CD4-positive, alpha-beta T cell (primary cell): ENCODE measurements at places on chromosomes 6 and 20. TPM values are rescaled to one million over a fixed set of nuclear protein-coding genes. Genes with fewer than 3 reads are reported as not detected.

- DNase-seq = no peak
These were observed 268.8 kb upstream of the PLCB4 start for GRCh38 chr20:8800089-8800488.

DNA sequence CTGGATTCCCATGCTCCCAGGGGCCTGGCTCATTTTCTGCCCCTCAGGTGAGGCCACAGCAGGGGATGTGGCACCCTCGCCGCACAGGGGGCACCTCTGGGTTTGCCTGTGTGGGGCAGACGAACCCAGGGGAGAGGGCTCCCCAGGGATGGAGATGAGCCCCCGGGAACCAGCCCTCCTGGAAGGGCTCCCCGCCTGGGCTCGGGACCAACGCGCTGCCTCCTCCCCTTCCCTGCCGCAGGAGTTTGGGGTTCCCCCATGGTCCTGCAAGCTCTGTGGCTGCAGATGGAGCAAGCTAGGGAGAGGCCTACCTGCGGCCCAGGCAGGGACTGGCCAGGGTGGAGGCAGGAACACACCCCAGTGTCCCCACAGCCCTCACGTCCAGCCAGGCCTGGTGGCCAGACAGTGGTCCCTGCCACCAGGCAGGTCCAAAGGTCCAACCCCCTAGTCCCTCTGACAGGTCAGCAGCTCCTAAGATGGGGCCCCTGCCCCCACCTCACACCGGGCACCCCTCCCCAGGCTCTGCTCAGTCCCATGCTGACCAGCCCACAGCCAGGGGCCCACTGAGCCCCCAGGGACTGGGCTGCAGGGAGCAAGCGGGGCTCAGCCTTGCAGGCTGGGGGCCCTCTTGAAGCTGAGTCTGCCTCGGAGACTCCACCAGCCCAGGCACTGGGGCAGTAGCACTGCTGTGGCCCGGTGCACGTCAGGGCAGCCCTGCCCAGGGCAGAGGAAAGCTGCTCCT lies 13.7 kb downstream of the LAMA5 start:
- DNase-seq = no peak

DNA sequence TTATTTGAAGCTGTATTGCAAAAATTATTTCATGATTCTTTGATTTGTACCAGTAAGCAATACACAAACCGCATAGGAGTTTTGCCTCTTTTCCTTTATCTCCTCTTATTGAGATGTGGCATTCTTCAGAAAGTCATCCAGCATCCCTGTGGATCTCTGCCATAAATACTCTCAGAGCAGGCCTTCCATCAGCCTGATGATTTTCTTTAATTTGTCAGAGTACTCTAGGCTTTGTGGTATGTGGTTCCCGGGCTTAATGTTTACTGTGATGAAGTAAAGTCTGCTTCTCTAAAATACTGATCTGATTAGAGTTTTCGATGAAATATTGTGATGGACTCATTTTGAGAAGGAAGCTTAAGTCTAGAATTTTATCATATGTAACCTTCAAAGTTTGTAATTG lies 31.1 kb upstream of the SLC35D3 start:
- no peak for DNase-seq

GRCh38 chr6:28707387-28708282 lies 182.0 kb downstream of the GPX5 start:
- DNase-seq = no peak

DNA sequence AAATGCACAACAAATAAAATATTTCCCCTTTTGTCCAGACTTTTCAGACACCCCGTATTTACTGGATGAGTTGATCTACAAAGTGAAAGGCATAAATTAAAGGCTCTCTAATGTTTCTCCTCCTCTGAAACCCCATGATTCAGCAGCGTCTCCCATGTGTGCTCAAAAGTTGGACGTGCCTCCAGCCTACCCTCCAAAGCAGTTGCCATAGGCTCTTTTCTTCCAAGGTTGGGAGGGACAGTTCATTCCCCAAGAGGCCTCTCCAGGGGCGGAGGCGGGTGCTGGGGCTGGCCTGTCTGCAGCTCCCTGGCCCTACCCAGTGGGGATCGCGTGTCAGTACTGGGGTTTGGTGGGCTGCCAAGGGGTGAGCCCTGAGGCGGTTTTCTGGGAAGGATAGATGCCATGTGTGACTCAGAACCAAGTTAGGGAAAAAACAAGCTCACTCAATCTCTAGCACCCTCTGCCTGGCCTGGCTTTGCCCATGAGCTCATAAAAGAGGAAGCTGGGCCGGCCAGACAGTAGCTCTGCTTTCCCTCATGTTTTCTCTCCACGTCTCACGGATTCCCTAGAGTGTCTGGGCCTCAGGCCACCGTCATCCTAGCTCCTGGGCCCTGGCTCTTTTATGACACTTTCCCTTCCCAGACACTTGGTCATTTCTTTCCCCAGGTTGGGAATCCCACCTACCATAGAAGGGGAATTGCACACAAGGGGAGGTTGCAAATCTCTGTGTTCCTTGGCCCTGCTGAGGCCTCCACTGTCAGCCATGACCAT lies 8.0 kb upstream of the IER3 start:
- DNase-seq = no peak

DNA sequence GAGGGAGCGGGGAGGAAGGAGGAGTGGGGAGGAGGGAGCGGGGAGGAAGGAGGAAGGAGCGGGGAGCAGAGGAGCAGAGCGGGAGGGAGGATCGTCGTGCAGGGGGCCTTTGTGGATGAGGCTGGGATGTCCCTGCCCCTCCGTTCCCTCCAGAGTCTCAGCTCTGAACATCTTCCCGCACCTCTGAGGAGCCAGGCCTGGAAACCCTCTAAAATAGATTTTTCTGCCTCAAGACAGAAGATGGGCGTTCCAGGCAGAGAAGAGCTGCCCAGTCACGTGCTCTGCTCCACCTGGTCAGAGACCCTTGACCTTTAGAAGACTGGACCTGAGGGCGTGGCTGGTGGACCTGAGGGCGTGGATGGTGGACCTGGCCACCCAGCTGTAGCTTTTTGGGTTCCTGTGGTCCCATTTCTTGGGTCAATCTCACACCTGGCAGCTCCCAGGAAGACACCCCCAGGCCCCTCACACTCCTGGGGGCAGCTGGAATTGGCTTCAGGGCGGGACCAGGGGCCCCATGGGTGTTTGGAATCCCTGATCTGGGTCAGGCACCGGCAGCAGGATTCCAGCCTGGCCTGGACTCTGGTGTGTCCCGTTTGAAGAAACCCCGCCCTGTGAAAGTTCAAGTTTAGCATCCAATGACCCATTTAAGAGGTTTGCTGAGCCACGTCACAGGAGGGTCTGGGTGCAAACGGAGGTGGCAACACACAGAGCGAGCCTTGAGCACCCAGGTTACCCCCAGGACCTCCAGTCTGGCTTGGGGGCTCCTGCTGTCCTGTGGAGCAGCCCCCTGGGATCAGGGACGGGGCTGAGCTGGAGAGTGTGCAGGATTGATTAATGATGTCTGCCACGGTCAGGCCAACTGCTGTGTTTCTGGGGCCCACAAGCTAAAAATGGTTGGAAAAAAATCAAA lies 96.9 kb upstream of the BHLHE23 start:
- DNase-seq = no peak

Gene TRIM15
- total RNA-seq = not detected

Gene SAMD10
- 12.1 TPM for total RNA-seq
